Activated CD4-positive, alpha-beta T cell treated with anti-CD3 and anti-CD28 coated beads for 48 hours (primary cell): ENCODE measurements at places on chromosomes 3 and 15.

GRCh38 chr3:23116081-23116837, 86.9 kb upstream of the UBE2E2 start:
- no peak for DNase-seq

GRCh38 chr15:78208887-78209645, 25.3 kb downstream of the ACSBG1 start:
- DNase-seq = no peak

- no peak for DNase-seq
These were observed 236.9 kb downstream of the CADPS start for GRCh38 chr3:62638316-62638715.

- DNase-seq = no peak
These were observed 7.9 kb upstream of the UBXN7 start for GRCh38 chr3:196440041-196440537.

DNA sequence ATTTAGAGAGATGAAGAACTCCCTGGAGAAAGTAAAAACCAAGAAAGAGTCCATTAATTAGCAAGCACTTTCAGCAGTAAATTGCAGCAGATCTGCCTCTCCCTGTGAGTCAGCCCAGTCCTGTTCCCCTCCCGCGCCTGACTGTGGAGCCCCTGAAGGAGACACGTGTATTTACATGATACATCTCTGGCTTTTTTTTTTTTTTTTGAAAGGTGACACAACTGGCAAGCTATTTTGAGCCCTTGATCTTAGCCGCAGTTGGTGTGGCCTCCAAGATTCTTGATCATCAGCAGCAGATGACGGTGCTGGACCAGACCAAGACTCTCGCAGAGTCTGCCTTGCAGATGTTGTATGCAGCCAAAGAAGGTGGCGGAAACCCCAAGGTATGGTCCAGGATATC, 271.8 kb upstream of the TPM1 start:
- DNase-seq = no peak

GRCh38 chr3:17478673-17479072, 263.8 kb downstream of the TBC1D5 start:
- DNase-seq = no peak

- no peak for DNase-seq
These were observed 55.7 kb downstream of the TNIK start for GRCh38 chr3:171404376-171404967.

GRCh38 chr3:129035360-129036221, 25.0 kb upstream of the GP9 start:
- no peak for DNase-seq
